HTR-8/SVneo (cell line): ENCODE measurements at places on chromosomes 2 and 18.
A peak's percentile ranks its signal among the peaks of the same experiment; 100 is the strongest.

- no peak for DNase-seq
Measured at GRCh38 chr18:53944721-53945120, 279.7 kb downstream of the MBD2 start.

- DNase-seq, result no peak
Measured at GRCh38 chr18:63238693-63239075, 80.9 kb downstream of the BCL2 start.

- DNase-seq, result no peak
Measured at GRCh38 chr2:48715042-48715899, 40.3 kb downstream of the LHCGR start.

DNA sequence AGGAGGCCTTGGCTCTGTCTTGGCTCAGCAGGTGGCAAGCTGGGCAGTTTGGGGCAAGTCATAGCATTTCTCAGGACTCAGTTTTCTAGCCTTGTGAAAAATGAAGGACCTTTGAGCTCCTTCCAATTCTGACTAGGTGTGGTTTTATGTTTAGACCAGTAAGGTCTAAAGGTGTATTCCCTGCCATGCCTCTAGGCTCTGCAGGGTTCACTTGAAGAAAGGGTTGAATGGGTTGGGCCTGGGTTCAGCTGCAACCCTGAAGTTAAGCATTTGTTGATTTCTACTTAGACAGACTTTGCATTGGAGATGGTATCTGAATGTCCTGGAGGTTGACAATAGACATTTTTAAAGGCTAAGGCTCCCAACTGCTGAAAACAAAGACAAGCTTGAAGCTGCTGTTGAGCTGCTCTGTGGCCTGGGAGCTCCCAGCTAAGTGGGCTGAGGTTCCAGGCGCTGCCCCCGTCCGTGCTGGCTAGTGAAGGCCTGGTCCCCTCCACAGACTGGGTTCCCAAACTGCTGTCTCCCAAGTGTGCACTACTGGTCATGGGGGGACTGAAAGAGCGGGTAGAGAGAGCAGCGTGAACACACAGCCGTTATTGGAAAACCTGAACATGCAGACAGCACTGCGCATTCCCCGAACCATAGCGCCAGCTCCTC is 100.7 kb upstream of the SMAD7 start:
- DNase-seq, result no peak

DNA sequence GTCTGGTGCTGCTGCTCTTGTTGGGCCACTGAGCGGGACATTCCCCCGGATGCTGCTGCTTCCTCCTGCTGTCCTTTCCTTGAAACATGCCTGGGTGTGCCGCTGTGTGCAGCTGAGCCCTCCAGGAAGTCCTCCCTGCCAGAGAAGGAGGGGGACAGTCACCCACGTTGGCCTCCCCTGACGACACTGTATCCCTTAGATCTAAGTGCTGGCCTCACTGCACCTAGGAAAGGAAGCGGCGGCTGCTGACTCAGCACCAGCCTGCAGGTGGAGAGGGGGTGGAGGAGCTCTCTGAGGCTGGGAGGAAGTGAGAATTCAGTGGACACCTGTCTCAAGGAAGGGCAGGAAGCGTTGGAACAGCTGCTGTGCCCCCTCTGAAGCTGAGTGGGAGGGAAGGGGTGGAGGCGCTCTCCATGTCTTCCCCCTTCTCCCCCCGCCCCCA is 239.8 kb downstream of the HAUS1 start:
- DNase-seq, result no peak

- peak; percentile 41 for DNase-seq
Measured at GRCh38 chr2:24721470-24721869, 71.7 kb downstream of the PTRHD1 start.

GRCh38 chr2:188884046-188884445 is 90.1 kb upstream of the COL3A1 start:
- DNase-seq, result no peak

DNA sequence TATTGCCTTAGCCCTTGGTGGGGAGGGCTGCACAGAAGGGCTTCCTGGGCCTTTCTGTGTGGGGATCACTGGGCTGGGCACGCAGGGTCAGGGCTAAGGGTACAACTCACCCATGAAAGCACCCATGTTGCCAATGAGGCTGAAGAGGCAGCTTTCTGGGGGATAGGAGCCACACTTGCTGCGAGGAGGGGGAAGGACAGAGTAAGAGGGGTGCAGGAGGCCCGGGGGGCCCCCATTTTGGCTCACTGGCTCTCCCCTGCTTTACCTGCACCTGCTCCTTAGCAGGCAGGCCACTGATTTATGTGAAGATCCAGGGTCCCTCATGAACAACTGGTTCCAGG is 2.3 kb downstream of the TMEM150A start:
- DNase-seq, result no peak

GRCh38 chr2:42844901-42845821 is 52.8 kb upstream of the HAAO start:
- no peak for DNase-seq

GRCh38 chr2:96959406-96960110 is 26.8 kb downstream of the FAM178B start:
- no peak for DNase-seq

DNA sequence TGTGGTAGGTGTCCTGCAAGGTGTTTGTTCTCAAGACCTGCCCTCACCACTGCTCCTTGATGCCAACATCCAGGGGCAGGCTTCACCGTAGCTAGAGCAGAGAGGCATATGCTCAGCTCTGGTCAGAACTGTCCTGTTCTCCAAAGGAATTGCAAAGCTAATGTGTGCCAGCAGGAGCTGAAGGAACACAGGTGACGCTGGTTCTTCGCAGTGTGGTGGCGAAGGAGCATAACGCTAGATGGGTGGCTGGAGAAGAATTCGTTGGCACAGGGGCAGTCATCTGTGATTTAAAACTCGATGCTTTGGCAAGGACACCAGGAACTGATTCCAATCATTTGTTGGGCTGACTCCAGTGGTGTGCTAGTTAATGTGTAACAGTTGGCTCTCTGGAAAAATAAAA is 11.4 kb upstream of the PER2 start:
- DNase-seq, result no peak

DNA sequence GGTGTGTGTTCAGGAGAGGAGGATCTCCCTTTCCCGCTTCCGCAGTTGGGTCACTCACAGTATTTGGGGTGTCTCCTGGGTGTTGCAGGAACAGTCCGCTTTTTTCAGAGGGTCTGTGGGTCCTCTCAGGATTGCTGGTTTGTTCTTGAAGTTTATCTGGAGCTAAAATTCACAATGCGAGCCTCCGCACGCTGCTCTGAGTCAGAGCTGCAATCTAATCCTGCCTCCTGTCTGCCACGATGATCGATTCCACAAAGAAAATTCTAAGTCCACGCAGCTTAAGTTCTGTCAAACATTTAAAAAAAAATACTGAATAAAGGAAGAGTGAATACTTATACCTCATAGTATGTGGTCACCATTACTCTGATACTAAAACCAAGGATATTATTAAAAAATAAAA is 76.5 kb downstream of the RAD51AP2 start:
- no peak for DNase-seq

- DNase-seq, result no peak
Measured at GRCh38 chr2:210049831-210050230, 47.4 kb downstream of the RPE start.

DNA sequence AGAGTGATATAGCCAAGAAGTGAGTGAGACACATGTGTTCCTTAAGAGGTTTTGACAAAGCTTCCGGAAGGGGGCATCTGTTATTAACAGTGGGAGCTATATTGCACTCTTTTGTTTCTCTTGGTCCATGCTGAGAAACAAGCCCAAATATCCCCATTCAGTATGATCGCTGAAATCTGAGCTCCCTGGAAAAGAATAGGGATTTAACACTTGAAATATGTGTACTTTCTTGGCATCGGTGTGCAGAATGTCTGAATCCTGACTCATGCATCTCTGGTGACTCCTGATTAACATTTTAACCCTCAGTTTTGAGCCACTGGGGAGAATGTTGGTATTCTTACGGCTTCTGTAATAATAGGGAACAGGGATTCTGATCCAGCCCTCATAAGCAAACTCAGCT is 448.1 kb downstream of the TSN start:
- no peak for DNase-seq

DNA sequence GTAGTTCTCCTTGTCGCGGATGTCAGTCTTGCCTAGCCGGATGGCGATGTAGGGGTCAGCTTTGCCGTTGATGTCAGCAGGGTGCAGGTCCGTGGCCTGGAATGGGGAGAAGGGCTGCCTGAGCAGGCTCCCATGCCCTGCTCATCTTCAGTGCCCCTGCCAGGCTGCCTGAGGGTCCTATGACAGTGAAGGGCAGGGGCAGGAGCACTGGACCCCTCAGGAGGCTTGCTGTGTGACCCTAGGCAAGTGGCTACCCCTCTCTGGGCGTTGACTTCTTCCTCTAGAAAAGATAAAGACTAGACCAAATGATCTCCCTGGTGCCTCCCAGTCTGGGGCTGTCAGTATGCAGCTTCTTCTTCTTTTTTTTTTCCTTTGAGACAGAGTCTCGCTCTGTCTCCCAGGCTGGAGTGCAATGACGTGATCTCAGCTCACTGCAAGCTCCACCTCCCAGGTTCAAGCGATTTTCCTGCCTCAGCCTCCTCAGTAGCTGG is 11.9 kb downstream of the OTOF start:
- DNase-seq, result no peak

DNA sequence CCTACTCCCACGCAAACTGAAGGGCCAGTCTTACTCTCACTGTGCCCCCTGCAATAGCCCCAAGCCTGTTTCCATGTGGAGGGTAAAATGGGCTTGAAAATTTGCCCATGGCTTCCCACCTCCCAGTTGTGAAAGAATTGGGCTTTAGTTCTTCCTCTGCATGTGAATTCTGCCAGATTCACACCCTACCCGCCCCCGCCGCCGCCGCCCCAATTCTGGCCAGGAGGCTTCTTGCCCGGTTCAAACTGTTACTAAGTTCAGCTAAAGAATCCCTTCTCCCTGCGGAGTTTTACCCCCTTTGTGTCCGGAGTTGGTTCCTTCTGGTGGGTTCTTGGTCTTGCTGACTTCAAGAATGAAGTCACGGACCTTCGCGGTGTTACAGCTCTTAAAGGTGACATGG is 25.5 kb upstream of the SAP130 start:
- no peak for DNase-seq

- no peak for DNase-seq
Measured at GRCh38 chr2:205495819-205496218, 186.5 kb upstream of the NRP2 start.
